ENCODE measurements at places on chromosomes 5 and 9.

GRCh38 chr5:102863764-102864560 is 108.9 kb downstream of the PAM start:
- no peak for DNase-seq

- DNase-seq, result no peak
Measured at GRCh38 chr5:180338001-180338707, 15.0 kb downstream of the GFPT2 start.

GRCh38 chr5:130627145-130627544 is 537.9 kb downstream of the HINT1 start:
- DNase-seq, result no peak

DNA sequence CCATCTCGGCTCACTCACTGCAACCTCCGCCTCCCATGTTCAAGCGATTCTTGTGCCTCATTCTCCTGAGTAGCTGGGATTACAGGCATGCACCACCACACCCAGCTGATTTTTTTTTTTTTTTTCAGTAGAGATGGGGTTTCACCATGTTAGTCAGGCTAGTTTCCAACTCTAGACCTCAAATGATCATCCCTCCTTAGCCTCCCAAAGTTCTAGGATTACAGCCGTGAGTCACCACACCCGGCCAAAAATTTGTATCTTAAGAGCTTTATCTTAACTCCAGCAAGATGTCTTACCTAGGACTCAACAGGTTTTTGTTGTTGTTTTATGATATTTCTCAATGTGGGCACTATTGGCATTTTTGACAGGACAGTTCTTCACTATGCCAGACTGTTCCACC is 27.9 kb downstream of the LYRM7 start:
- DNase-seq, result no peak

DNA sequence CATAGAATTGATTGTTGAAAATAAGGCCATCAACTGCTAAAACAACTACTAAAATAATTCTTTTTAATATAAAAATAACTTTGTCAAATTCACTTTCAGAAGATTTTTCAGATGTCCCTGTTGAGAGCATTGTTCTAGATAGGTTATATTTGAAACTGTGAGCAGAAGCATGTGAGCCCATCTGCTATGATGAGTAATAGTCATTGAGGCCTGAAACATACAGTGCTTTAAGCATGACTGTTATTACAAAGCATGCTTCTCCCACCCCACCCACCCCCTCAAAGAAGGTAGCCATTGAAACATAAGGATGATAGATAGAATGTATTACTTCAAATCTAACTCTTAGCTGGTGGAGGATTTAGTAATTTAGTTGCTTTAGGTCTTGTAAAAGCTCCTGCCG is 86.0 kb downstream of the UHRF2 start:
- no peak for DNase-seq

DNA sequence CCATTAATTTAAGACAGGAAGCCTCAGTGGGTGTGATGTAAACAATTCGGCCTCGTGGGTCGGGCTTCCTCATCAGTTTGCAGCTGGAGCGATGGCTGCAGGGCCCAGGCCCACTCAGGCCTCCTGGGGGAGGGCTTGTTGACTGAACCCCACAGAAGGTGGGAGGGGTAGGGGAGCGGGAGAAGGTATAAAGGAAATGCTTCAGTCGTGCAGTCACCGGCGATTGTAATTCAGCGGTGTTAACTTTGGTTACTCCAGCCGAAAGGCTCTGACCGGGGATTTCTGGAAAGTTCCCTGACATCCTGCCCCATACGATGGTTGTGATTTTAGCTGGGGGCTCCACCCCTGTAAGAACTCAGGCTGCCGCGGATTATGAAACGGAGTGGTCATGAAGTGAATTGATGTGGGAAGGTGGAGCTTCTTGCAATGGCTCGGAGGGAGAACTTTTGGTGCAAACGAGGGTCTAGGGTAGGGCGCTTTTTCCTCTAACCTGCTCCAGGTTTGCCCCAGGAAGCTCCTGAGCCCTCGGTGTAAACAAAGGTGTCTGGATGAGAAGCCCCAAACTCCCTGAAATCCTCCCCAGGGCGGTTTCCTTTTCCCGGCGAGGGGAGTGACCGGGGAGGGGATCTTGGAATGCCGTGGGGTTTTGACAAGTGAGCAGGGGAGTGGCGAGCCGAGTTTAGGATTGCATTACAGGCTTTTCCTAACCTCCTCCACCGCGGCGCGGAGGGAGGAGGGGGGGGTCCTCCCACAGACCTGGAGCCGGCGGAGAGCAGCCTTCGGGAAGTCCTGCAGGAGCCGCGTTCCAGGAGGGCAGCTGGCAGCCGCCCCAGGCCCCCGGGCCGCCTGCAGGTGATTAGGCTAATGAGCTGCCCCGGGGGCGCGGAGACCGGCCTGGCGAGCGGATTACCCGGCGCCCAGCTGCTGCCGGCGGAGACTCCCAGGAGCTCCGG is 215.5 kb downstream of the PDZD2 start:
- DNase-seq, result no peak

All from Jurkat, Clone E6-1 (cell line).